Suprapubic skin (tissue), 4 donors: ENCODE measurements at places on chromosomes 16 and 17.

DNA sequence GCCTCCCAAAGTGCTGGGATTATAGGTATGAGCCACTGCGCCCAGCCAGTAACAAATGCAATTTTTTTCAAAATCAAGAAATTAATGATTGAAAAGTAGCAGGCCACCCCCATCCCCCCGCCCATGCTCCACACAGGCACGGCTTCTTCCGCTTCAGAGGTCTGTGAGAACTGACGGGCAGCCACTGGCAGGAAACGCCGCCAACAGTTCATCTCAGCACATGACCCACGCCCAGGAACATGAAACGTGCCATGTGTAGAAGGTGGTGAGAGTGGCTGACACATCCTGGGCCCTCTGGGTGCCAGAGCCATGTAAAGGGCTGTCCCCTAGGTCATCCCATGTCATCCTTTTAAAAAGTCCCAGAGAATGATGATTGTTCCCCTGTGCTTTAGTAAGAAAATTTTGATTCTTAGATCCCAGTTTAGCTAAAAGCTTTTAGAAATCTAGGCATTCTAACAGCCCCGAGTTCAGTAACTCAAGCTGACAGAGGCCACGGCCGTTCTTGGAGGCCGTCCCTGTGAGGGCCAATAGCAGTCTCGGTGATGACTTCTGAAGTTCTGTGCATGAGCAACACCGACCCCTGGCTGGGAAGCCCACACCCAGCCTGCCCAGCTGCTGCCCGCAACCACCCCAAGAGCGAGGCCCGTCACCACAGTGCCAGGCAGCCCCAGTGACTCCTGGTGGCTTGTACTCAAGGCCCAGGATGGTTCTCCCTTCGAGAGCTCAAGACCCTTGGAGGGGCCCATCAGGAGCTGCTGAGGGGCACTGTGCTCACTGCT is 52.1 kb downstream of the KLHDC4 start:
- DNase-seq, result no peak

DNA sequence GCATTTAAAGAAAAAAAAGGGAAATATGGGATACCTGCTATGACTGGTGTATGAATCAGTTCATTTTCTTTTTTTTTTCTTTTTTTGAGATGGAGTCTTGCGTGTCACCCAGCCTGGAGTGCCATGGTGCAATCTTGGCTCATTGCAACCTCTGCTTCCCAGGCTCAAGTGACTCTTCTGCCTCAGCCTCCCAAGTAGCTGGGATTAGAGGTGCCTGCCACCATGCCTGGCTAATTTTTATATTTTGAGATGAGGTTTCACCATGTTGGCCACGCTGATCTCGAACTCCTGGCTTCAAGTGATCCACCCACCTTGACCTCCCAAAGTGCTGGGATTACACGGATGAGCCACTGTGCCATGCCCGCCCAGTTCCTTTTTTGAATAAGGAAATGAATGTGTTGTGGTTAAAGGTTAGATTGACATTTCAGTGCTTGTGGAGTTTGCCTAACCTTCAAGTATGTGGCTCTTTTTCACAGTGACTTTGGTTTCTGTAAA is 7.7 kb downstream of the HAPSTR1 start:
- DNase-seq, result no peak

GRCh38 chr17:83162035-83162745 is 82.8 kb downstream of the METRNL start:
- DNase-seq, result no peak

- no peak for DNase-seq
Observed at GRCh38 chr16:21654881-21655280, 2.5 kb upstream of the IGSF6 start.

GRCh38 chr17:77863814-77864161 is 94.7 kb upstream of the TNRC6C start:
- no peak for DNase-seq

GRCh38 chr17:77212081-77212832 is 71.5 kb downstream of the SEC14L1 start:
- DNase-seq, result no peak

GRCh38 chr16:30949650-30950515 is 1.0 kb downstream of the ORAI3 start:
- DNase-seq, result peak; percentile 93
